Fibroblast of lung (primary cell): ENCODE measurements at places on chromosomes 3 and 15. TPM values are rescaled to one million over a fixed set of nuclear protein-coding genes. Genes with fewer than 3 reads are reported as not detected.
A peak's percentile ranks its signal among the peaks of the same experiment; 100 is the strongest.

DNA sequence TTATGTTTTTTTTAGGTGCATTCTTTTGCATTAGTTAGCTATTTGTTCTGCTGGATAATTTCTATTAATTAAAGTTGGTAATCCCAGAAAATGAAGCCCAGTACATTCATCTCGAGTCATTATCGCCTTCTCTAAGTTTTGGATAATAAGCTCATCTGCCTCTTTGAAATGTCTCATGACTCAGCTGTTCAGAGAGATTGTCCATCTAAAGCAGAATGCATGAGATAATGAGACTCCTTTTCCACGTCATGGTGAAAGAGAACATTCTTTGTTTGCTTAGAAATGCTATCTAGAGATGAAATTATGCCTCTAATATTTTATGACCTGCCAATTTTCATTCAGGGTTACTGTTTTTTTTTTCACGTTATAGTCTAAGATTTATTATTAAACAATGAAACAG is 374.7 kb upstream of the GOLIM4 start:
- peak; percentile 3 for DNase-seq

Gene SUSD5
- 0.51 and 2.3 TPM in 2 replicates for total RNA-seq

DNA sequence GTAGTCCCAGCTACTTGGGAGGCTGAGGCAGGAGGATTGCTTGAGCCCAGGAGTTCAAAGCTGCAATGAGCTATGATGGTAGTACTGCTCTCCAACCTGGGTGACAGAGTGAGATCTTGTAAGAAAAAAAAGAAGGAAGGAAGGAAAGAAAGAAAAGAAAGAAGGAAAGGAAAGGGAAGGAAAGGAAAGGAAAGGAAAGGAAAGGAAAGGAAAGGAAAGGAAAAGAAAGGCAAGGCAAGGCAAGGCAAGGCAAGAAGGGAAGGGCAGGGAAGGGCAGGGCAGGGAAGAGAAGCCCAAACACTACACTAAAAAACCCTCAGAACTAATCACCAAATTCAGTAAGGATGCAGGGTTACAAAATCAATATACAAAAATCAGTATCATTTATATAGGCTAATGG is 341.6 kb downstream of the ERC2 start:
- no peak for DNase-seq

GRCh38 chr15:87211547-87211946 is 1045.0 kb downstream of the NTRK3 start:
- DNase-seq: no peak

GRCh38 chr3:58183221-58183620 is 27.6 kb downstream of the DNASE1L3 start:
- no peak for DNase-seq

GRCh38 chr3:143172795-143173145 is 53.2 kb downstream of the CHST2 start:
- no peak for DNase-seq

DNA sequence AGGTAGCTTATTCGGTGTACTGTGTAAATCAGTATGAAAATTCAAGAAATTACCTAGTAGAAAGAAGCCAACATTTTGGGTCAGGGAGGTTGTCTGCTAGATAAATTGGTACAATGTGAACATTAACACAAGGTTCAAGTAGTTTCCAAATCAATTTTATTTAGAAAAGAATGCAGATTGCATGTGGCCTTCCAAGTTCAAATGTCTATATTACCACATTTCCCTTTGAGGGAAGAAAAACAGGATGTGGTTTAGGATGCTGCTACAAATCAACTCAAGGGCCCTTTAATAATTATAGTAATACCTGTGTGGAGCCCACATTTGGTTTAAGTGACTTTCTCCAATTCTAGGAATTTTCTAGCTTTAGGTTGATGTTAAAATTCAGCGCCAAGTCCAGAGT is 57.5 kb downstream of the CADPS start:
- DNase-seq: peak; percentile 39

Gene ZDHHC23
- total RNA-seq: 0.77 and 1.5 TPM in 2 replicates

Gene CYFIP1
- 63.9 and 102 TPM in 2 replicates for total RNA-seq

GRCh38 chr3:195064300-195064931 is 206.5 kb downstream of the XXYLT1 start:
- no peak for DNase-seq

GRCh38 chr3:127170814-127171213 is 22.1 kb upstream of the PRR23E start:
- peak; percentile 78 for DNase-seq

DNA sequence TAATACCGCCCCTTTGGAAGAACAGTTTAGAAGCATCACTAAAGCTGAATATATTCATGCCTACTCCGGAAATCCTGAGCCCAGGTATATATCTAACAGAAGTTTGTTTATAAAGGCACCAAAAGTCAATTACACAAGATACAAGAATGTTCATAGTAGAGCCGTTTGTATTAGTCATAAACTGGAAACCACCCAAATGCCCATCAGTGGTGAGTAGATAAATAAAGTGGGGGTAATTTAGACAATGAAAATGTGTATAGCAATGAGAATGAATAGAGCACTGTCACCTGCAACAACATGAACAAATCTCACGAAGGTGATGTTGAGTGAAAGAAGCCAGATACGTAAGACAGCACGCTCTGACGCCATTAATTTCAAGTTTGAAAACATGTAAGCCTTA is 68.3 kb upstream of the GLCE start:
- DNase-seq: peak; percentile 77

DNA sequence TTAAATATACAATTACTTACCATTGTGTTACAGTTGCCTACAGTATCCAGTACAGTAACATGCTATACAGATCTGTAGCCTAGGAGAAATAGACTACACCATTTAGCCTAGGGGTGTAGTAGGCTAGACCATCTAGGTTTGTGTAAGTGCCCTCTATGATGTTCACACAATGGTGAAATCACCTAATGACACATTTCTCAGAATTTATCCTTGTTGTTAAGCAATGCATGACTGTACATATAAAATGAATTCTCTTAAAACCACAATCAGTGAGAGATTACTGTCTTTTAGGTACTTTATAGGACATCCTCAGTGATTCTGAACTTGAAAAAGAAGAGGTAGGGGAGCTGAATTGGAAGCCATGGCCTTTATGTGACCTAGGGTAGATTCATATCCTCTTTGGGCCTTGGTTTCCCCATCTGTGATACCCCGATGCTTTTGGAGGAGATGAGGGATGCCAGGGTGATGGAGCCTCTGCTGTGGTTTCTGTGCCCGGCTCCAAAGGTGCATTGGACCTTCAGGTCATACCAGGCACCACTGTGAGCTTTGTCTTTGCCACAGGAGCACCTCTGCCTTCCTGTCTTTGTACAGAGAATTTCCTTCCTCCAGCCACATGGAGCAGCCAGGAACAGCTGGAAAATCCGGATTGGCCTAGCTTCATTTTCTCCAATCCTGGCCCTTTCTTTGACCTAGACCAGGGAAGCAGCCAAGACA is 51.9 kb upstream of the FLNB start:
- DNase-seq: peak; percentile 80

Gene CACNA2D2
- total RNA-seq: under 0.01 TPM in 1 of 2 replicates, not detected in the other

DNA sequence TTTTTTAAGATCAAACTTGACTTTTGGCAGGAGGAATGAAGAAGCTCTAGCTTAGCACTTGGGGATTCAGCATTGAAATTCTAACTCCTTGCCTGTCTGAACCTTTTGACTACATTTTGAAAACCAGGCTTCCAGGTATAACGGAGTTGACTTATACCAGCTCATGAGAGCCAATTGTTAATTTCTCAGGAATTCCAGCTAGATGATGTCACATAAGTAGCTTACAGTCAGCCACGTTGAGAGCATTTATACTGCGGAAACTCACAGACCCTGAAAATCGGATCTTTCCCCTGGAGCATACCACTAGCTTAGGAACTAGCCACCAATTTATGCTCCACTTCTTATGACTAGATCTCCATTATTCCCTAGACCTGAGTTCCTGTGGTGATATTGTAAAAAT is 321.4 kb upstream of the DPH6 start:
- peak; percentile 57 for DNase-seq

DNA sequence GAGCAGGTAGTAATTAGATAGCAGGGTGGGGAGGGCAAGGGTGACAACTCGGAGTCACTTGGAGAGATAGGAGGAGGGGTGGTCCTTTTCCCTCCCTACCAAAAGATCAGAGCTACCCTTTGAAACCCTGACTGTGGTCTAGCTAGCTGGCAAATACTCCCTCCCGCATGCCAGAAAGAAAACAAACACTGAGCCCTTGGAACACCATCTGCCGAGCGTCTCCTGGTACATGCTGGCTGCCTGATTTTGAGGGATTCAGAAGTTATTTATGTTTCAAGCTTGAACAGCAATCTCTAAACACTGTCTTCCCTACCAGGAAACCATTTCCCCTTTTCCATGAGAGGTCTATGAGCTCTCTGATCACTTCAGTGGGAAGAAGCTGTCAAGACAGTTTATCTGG is 291.6 kb upstream of the CFAP20DC start:
- no peak for DNase-seq

DNA sequence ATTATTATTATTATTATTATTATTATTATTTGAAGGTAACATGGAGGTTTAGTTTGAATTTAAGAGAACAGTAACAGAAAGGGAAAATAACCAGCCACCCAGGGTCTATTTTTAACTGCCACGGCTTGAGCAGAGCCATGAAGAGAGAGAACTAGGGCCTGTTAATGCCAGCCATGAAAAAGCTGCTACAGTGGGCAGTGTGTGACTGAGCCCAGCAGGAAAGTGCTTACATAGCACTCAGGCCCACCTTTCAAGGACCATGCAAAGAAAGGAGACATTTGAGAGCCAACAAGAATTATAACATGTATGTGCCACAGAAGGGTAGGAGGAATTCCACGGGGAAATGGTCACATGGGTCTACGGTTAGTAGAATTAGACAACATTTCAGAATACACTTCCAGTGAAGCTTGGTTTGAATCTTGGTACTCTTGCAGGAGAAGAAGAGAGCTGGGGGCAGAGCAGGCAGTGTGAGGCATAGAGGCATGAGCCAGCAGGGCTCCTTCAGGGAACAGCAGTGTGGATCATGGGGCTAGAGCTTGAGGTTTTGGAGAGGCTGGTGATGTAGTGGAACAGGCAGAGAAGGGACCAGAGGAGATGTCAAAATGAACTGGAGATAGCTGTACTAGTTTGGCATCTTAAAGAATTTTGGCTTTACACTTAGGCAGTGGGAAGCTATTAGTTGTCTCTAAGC is 140.7 kb downstream of the CMSS1 start:
- DNase-seq: no peak

- DNase-seq: no peak
These were observed 16.6 kb upstream of the SLC12A8 start for GRCh38 chr3:125229168-125229567.

Gene PRSS50
- total RNA-seq: not detected in 2 replicates
